Stimulated activated CD4-positive, alpha-beta T cell treated with anti-CD3 and anti-CD28 coated beads, Interleukin-15, amount 100 ng/mL, for 24 hours (primary cell): ENCODE measurements at places on chromosomes 12 and 14.

GRCh38 chr14:98130691-98131090 lies 1141.3 kb downstream of the BCL11B start:
- DNase-seq: no peak

DNA sequence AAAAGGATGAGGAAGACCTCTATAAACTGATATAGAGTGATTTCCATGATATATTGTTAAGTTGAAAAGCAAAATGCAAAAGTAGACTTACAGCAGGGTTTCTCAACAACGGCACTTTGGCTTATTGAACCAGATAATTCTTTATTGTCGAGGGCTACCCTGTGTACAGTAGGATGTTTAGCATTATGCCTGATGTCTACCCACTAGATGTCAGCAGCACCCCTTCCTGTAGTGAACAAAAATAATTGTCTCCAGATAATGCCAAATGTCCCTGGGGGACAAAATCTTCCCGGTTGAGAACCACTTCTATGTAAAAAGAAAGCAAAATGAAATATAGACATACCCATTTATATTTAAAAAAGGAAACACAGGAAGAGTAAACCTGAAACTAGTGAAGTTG lies 32.4 kb downstream of the ABCD2 start:
- DNase-seq: peak; percentile 10

DNA sequence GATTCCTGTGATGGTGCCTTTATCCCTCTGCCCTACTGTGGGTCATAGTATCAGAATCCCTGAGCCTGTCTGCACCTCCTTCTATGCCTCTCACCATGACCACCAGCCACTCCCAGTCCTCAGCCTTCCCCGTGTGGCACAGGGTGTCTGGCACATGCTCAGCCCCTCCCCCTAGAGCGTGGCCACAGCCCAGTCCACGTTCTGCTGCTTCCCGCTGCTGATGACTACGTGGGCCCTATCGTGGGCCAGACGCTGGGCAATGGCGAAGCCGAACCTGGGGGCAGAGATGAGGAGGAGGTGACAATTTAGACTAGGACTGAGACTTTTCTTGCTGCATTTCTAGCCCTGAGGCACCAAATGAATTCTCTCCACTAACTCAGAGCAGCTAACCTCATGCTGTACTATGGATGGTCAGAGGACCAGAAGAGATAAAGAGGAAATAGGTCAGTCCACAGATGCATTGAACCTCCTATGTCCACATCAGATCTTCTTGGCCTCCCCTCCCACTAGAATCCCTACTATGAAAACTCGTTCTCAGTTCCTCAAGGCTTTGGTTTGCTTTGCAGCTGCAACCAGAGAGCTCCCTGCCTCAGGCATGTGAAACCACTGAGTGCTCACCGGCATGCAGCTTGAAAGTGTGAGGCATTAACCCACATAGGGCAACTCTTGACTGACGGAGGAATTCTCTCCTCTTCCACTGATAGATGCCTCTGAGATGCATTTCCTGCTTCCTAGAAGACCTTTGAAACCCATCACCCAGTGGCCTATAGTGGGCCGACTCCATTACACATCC lies 126.3 kb upstream of the DHRS4 start:
- no peak for DNase-seq

- no peak for DNase-seq
Measured at GRCh38 chr14:53874704-53875103, 81.9 kb downstream of the BMP4 start.

GRCh38 chr14:92750994-92751400 lies 2.6 kb upstream of the LGMN start:
- no peak for DNase-seq

DNA sequence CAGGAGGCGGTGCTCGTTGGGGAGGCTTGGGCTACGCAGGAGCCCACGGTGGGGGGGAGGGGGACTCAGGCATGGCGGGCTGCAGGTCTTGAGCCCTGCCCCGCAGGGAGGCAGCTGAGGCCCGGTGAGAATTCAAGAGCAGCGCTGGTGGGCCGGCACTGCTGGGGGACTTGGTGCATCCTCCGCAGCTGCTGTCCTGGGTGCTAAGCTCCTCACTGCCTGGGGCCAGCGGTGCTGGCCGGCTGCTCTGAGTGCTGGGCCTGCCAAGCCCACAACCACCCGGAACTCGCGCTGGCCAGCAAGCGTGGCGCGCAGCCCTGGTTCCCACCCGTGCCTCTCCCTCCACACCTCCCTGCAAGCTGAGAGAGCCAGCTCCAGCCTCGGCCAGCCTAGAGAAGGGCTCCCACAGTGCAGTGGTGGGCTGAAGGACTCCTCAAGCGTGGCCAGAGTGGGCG lies 3.2 kb downstream of the METTL25 start:
- DNase-seq: no peak

DNA sequence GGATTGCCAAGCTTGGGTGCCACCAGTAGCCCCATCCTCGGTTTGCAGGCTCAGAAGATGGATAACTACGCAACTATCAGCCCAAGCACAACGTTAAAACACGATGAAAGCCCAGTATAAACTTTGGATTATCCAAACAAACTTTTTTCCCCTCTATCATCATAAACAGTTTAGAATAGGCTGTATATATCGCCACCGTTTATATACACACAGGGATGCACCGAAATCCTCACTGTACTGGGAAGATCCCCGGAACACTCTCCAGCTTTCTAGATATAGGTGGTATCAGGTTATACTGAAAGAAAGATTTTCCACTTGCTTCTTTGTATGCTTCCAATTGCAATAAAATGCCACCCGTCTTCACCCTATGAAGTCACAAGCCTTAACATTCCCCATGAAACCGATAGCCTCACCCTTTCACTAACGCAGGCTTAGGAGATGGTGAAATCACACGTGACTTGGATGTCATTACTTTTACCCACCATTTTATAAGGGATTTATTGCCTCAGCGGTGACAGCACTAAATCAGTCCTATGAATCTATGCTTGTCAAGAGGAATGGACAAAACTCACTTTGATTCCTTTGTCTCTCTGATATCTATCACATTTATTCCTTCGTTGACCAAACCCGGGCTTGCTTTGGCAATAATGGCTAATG lies 207.6 kb upstream of the FOXN3 start:
- DNase-seq: no peak
